Posterior vena cava (tissue), 2 donors: ENCODE measurements at places on chromosomes 12 and 14.
A peak's percentile ranks its signal among the peaks of the same experiment; 100 is the strongest.

DNA sequence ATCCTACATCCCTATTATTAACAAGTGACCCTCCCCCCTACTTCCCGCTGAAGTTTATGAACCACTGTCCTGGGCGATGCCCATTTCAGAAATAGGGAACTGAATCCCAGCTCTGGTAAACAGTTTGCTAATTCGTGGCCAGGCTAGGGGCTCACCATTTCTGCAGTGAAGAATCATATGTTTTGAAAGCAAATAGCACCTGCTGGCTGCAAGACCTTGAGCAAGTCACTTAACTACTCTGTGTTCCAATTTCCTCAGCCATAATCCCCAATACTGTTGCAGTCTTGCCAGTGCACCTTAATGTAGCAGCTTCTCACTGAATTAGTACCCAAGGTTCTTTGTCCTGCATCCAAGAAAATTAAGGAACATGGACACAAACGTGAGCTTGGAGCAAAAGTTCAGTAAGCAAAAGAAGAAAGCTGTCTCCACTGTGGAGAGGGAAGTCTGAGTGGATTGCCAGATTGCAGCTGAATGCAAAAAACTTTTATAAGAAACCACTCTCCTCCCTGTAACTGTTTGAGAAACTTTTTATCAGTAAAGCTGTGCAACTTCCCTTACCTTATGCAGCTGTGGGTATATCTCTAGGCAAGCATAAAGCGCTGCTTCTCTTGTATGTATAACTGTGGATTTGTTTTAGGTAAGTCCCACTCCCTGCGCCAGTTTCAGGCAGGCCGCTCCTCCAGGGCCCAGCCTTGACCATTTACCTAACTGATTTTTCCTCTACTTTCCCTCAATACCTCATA is 824 bp downstream of the OAS1 start:
- DNase-seq = no peak

DNA sequence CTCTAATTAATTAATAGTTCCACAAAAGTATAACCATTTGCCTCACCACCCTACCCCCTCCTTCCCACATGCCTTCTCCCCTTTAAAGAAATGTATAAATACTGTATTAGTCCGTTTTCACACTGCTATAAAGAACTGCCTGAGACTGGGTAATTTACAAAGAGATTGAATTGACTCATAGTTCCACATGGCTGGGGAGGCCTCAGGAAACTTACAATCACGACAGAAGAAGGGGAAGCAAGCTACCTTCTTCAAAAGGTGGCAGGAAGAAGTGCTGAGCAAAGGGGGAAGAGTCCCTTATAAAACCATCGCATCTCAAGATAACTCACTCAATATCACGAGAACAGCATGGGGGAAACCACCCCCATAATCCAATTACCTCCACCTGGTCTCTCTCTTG is 8.2 kb upstream of the RESF1 start:
- DNase-seq = no peak

- DNase-seq = no peak
These were observed 629 bp downstream of the LETMD1 start for GRCh38 chr12:51048661-51049251.

DNA sequence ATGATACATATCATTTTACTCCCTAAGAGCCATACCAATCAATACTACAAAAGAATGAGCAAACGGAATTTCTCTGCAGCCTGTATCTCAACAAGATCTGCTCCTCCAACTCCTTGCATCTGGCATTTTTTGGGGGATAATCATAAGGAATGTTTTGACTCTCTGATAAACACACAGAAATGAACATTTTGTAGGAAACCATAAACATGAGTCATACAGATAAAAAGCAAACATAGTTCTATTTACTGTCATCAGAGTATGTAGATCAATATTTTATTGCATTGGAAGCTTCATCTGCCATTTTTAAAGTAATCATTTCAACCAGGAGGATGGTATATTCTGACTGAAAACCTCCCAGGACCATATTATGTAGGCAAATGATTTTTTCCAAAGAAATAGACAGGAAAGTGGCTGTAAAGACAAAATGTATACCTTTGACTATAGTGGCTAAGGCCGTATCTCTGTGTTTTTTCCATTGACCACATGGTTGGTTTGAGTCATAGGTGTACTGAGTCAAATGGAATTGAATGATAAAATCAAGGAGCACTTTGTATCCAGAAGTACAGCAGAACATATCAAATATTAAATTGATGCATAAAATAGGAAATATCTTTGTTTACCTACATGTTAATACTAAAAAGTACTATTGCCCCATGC is 32.4 kb upstream of the CD69 start:
- no peak for DNase-seq

- peak; percentile 12 for DNase-seq
These were observed 871 bp upstream of the KRT83 start for GRCh38 chr12:52322069-52322468.
